PC-3 (cell line): ENCODE measurements at places on chromosomes 16 and 17. TPM values are rescaled to one million over a fixed set of nuclear protein-coding genes. Genes with fewer than 3 reads are reported as not detected.

DNA sequence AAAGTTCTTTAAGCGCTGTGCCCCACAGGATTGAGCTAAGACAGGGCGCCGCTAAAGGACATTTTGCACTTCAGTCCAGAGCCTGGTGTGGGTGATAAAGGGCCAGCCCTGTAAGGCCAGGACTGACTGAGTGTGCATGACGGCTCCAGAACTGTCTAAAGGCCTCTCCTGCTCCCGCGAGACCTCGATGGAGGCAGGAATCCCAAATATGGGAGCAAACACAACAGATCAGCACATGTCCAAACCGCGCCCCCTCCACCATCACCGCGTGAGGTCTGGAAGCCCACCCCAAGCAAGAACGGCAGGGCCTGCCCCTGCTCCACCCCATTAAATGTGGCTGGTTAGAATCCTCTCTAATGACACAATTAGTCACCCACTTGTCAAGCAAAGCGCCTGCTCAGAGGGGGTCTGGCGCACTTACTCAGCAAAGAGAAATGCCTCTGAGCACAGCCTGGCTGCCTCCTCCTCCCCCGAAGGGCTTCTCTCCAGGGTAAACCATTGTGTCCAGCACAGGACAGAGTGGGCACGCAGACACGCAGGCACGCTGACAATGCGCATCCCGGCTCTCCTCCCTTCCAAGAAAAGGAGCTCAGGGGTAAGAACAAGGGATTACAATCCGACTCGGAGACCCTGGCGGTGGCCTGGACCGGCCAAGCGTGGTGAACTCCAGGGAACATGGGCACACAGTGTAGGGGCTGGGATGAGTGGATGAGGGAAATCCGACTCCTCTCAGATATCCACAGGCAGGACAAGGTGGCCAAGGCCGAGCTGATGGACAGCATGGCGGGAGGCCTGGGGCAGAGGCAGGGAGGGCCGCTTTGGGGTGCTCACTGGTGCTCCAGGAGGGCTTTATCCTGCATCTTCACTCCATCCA is 1.5 kb downstream of the MXRA7 start:
- peak; percentile 88 for DNase-seq

DNA sequence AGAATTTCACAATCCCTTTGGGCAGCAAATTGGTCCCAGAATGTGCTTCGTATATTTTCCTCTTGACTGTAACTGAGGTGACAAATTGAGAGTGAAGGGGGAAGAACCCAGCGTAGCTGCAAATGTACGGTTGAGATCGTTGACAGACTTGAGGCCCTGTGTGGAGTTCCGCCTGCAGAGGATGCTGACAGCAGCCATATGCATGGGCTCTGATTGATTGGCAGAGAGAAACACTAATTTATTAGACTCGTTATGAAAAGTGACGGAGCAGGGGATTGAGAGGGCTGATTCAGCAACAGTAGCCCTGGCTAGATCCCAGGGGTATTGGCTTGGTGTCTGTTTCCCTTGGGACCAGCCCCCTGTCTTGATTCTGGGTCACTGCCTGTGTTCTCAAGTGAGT is 930.1 kb upstream of the EEF2KMT start:
- no peak for DNase-seq

DNA sequence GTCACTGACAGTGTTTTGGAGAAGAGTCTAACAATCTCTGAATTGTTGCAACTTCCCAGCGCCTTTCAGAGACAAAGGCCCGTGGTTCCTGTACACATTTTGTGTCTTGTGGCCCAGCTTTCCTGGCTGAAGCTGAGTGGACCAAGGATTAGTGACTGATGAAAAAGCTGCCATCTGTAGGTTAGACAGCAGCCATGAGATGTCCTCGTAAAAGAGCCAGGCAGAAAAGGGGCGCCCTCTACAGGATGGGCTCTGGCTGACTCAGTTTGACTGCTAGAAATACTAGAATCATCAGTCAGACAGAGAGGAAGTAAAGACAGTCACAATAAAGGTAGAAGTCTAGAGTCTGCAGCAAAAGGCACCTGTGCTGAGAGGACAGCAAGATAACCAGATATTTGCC is 26.5 kb upstream of the NF1 start:
- DNase-seq = peak; percentile 31

DNA sequence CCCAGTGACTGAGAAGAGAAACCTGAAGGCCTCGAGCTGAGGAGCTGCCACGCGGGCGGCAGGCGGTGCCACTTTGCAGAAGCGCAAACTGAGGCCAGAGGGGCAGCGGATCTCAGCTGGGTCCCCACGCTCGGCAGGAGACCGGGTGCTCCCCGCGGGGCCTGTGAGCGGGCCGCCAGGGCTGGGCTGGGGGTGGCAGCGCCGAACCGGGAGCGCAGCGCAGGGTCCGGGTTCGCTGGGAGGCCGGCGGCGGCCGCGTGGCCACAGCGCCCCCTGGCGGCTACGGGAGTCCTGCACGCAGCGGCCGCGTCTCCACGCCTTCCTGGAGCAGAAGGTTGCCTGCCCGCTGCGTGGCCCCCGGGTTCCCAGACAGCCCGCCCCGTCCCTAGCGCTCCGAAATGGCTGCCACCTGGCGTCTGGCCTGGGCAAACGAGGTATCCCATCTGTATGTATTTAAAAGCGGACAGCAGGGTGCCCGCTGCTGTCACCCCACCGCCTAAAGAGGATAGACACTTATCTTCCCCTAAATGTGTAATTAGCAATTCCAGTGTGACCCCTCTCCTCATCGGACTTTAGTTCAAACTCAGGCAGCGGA is 96.1 kb upstream of the CDH5 start:
- DNase-seq = peak; percentile 70

GRCh38 chr17:47208744-47209488 is at the start of gene MYL4:
Gene MYL4 (plus strand): TSS chr17:47209348. CDS start chr17:47209423, 75 bp downstream.
- no peak for DNase-seq

GRCh38 chr16:28984619-28985135 is at the start of gene LAT:
Gene LAT (plus strand): TSS chr16:28985052. CDS start chr16:28985418, 366 bp downstream.
- no peak for DNase-seq

GRCh38 chr17:59067340-59067739 is 39.3 kb downstream of the TRIM37 start:
- DNase-seq = no peak

DNA sequence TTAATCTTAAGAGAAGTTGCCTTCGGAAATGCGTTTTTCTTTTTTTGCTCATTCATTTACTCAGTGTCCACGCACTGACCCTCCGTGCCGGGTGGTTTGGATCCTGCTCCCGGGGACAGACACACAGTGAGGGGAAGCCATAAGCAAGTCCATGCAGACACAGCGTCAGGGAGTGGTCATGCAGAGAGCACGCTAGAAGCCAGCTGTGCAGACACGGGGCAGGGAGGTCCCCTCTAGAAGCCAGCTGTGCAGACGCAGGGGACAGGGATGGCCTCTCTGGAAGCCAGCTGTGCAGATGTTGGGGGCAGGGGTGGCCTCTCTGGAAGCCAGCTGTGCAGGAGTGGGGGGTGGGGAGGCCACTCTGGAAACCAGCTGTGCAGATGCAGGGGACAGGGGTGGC is 4.8 kb downstream of the GAA start:
- DNase-seq = no peak

- peak; percentile 15 for DNase-seq
These were observed 55.1 kb downstream of the ATP2C2 start for GRCh38 chr16:84423416-84423837.

Gene SLC39A11
- total RNA-seq = 37.7 and 38.8 TPM in 2 replicates

Gene UNC13D
- 43.9 and 53.8 TPM in 2 replicates for total RNA-seq

Gene PARD6A
- 15.1 and 16.4 TPM in 2 replicates for total RNA-seq

Gene CHRNB1
- total RNA-seq = 2.1 and 2.9 TPM in 2 replicates

Gene BRIP1
- 13.8 and 21.1 TPM in 2 replicates for total RNA-seq

Gene DYNLL2
- total RNA-seq = 38.0 and 50.3 TPM in 2 replicates
